ENCODE measurements at places on chromosomes 3 and 15.
A peak's percentile ranks its signal among the peaks of the same experiment; 100 is the strongest.

GRCh38 chr3:66381626-66382025 lies 119.2 kb downstream of the LRIG1 start:
- no peak for DNase-seq

DNA sequence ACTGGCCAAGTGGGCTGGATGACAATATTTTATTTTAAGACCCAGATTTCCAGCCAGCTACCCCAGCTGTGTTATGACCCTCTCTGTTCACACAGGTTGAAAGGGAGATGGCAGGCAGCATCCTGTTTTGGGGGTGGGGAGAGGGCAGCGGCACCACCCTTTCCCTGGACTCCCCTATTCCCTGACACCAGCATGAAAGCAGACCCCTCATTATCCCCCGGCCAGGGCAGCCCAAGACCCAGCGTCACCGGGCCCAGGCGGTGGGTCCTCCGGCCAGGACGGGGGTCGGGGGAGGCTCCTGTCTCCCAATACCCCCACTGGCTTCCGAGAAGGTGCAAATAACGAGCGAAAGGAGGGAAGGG lies 127.6 kb upstream of the MEF2A start:
- DNase-seq, result no peak

DNA sequence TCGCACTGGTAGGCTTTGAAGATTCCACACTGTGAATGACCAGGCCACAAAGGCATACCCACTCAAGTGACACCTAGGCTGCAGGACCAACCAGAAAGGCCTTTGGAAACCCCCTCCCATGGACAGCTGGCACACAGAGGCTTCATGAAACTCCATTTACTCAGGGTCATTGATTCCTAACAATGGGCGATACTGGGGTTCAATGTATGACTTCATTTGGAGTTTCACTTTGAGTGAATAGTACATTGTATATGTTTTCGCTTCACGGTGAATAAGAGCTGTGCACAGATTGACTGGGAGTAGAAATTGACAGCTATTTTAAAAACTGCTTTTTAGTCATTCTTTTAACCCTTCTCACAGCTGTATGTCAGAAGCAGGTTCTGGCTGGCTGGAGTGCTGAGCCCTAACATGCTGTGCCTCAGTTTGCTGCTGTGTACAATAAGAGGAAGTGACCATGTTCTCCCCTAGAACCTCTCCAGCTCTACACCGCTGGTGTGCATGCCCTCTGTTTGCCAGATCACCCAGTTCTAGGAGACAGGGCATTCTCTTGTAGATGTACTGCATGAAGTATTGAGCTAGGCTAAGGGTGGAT lies 15.4 kb upstream of the CX3CR1 start:
- DNase-seq, result no peak

DNA sequence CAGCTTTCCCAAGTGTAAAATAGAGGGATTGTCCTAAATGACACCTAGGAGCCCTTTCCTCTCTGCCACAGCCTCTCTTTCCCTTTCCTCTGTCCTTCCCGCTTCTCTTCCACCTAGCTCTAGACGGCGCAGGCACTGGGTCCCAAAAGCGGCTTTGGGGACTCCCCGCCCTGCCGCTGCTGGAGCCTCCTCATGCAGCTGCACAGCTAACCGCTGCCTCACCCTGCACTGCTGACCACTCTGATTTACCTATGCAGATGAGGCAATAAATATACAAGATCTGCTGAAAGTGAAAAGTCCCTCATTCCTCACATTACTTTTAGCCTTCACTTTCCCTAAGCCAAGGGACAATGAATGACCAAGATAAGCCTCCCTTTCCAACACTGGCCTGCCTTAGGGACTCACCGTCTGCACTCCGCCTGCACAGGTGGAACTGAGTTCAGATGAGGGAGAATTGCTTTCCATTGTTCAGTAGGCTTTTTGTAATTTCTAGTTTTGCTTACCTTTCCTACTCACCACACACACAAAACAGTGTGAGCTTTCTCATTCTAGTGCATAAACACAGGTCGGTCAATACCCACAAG lies 197.5 kb upstream of the BCL6 start:
- no peak for DNase-seq

DNA sequence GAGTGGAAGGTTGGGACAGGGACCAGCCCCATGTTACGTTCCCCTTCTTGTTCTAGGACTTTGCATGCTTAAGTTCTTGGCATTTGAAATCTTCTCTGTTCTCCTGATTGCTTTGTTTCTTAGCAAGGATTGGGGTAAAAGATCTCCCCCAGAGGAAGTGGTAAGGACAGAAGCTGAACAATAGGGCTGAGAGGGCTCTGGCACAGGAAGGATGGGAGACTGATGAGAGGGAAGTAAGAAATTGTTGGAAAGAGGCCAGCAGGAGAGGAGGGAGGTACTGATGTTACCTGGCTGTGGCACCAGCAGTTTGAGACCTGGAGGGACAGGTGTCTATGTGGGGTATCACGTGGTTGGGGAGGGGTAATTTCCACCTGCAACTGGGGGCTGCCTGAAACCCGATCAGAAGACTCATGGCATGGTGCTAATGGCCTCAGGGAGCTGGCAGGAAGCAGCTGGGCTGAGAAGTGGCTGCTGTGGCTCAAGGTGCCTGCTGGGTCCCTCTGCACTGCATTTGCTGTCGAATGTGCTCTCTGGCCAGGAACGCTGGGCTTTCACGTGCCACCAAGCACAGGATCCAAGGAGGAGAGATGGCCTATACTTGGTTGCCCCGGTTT lies 108.4 kb downstream of the LSM3 start:
- DNase-seq, result no peak

DNA sequence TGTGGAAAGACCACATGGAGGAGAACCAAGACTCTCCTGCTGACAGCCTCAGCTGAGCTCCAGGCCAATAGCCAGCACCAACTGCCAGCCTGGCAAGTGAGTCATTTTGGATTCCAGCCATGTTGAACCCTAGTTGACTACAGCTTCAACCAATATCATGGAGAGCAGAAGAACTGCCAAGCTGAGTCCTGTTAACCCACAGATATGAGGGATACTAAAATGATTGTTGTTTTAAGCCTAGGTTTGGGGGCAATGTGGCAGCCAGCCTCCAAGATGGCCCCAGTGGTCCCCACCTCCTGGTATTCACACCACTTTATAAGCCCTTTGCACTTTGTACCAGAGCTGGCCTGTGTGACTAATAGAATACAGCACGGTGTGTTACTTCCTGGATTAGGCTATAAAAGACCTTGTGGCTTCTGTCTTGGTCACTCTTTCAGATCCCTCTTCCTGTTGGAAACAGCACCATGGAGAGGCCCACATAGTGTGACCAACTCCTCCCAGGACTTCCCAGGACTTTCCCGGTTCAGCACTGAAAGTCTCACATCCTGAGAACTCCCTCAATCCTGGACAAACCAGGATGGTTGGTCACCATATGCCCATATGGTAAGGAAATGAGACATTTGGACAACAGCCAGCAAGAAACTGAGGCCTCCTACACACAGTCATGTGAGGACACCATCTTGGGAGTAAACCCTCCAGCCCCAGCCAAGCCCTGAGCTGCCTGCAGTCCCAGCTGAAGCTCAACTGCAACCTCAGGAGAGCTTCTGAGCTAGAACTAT lies 32.4 kb upstream of the CDV3 start:
- DNase-seq, result no peak

DNA sequence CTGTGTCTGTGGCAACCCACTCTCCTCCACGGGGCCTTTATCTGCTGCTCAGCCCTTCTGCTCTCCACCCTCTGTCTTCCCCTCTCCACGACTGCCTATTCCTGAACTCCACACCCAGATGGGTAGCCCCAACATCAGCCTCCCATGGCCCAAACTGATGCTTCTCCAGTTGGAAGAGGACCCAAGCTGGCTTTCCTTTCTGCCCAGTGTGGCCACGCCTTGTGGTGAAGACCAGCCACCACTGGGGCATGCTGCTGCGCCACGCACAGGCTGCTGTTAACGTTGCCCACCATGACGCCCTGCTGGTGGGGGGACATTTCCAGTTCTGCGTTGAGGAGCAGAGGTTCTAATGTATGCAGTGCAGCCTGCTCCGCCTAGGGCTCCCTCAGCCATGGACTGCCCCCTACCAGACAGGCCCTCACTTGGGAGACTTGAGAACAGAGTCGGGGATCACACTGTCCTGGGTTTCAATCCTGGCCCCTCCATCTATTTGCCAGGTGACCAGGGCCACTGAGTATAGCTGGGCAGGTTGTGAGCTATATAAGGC lies 26.9 kb downstream of the CFAP100 start:
- DNase-seq, result no peak

GRCh38 chr3:161231861-161232260 lies 10.8 kb downstream of the NMD3 start:
- DNase-seq, result no peak

- DNase-seq, result no peak
Measured at GRCh38 chr15:84398763-84399701, 163.5 kb downstream of the GOLGA6L4 start.

GRCh38 chr3:38117163-38117716 lies 19.7 kb downstream of the ACAA1 start:
- DNase-seq, result no peak

DNA sequence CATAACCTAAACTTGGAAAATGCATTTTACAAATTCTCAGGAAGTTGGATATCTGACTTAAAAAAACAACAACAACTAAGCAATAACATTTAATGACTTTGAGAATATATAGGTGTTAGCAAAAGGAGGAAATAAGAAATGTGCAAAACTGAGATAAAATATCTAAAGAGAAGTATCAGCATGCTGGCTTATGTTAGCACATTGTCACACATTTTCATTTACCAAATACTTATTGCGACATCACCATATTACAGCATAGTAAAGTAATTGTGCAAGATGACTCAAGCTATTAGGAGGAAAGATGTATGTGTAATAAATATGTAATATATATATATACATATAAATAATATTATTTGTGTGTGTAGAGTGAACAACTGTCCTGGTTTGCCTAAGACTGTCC lies 9.2 kb downstream of the PTX3 start:
- DNase-seq, result no peak

DNA sequence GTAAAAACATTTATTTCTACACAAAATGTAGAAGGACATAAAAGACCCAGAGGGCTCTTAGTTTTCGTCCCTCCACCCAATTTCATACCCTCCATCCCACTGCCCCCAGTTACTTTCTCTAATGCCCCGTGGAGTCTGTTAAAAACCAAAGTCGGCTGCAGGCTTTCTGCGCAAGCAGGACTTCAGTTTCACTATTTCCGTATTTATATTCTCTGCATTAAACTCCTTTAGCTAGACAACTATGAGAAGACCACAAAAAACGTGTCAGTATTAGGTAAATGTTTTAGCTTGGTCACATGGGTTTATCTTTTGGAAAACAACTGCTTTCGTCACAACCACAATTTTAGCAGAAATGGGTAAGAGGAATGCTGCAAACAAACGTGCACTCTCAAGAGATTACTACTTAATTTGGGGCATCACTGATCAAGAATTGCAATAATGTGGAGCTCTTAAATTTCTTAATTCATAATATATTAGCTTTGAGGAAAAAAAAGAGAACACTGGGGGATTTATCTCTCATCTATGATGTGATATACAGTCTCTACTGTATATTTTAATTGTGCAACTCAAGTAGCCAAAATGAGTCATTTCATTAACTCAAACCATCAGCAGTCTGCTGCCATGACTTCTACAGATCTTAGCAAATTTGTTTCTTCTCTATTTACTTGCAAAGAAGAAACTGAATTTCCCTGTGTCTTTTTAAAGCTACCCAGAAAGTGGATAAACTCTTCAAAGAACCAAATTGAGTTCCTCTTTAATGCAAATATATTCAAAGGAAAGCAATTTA lies 740 bp upstream of the NSMCE3 start:
- DNase-seq, result no peak

GRCh38 chr3:190040145-190040544 lies 80.6 kb downstream of the P3H2 start:
- DNase-seq, result no peak

- DNase-seq, result no peak
Measured at GRCh38 chr3:183880121-183880520, 4.6 kb downstream of the PARL start.

GRCh38 chr3:124363476-124363875 lies 366.8 kb upstream of the UMPS start:
- DNase-seq, result peak; percentile 20

GRCh38 chr15:44812029-44812517 lies 75.7 kb downstream of the TRIM69 start:
- DNase-seq, result no peak

GRCh38 chr3:188349933-188350332 lies 196.0 kb downstream of the LPP start:
- DNase-seq, result no peak

- no peak for DNase-seq
Measured at GRCh38 chr3:131485119-131485518, 17.7 kb downstream of the MRPL3 start.

GRCh38 chr3:119409844-119410243 lies 53.6 kb downstream of the TMEM39A start:
- no peak for DNase-seq

GRCh38 chr3:44130249-44130648 lies 111.4 kb upstream of the TOPAZ1 start:
- no peak for DNase-seq

- no peak for DNase-seq
Measured at GRCh38 chr3:115208066-115208750, 61.1 kb upstream of the ZBTB20 start.

DNA sequence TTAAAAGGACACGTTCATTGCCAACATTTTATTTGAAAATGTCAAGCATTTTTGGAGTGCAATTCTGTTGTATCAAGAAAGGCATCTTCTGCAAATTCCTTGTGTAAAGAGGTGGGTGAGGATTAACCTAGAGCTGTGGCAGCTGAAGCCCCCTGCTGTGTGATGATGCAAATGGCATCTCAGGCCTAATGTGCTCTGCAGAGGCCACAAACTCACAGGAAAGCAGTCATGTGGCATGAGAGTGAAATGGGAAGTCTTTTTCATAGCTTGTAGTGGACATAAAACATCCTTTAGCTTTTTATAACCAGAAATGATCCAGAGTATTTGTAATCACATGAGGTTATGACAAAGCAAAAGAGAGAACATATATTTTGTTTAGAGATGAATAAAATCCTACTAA lies 6.4 kb downstream of the CADM2 start:
- no peak for DNase-seq

DNA sequence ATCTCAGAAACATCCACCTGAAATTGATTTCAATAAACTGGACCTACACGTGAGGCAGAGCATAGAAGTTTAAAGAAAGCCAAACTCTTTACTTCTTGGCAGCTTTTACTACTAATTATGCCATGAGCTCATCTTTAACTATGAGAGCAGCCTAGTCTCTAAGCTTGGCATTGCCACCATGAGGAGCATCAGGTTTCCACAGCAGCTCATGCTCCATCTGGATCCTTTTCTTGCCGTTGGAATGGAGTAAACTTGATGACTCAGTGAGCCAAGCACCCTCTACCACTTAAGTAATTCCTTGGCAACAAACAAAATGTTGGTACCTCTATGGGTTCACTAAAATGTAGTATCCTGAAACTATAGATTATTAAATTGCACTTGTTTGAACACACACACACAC lies 583.2 kb downstream of the EPHA3 start:
- no peak for DNase-seq

GRCh38 chr15:98860281-98861041 lies 147.1 kb downstream of the PGPEP1L start:
- no peak for DNase-seq

DNA sequence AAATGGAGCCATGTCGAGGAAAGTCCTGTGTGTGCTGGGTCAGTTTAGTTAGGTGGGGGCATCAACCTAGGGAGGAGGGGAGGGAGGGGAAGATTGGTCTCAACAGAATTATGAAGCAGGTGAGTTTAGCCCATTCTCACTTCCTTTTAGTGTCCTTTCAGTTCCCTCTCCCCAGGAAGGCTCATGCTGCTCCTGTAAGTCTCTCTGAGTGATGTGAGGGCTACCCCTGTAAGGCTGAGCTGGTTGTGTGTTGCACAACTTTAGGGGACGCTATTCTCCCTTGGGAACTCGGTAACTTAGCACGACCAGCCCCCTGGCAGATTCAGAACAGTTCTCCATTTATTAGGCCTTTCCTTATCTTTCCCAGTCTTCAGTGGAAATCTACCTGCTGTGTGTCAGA lies 21.2 kb downstream of the IL5RA start:
- no peak for DNase-seq

Data from AG09309 (cell line).